ENCODE measurements at places on chromosomes 13 and 19. TPM values are rescaled to one million over a fixed set of nuclear protein-coding genes. Genes with fewer than 3 reads are reported as not detected.
A peak's percentile ranks its signal among the peaks of the same experiment; 100 is the strongest.

GRCh38 chr19:39257227-39257626, 8.6 kb upstream of the IFNL4 start:
- DNase-seq: no peak

DNA sequence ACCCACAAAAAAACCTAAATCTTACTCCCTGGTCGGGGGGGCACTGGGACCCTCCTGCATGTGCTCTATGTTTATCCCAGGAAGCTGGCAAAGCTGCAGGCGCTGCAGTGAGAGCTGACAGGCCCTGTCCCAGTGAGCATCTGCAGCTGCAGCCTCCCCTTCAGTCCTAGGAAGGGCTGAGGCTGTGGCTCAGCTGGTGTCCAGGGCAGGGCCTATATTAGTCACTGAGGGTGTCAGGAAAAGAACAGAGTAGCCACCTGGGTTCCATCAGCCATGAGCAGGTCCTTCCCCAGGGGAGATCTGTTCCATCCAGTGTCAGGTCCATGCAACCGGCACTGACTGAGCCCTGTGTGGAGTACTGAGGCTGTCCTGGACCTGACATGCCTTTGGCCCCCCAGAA, 120.5 kb downstream of the TNFRSF19 start:
- DNase-seq: no peak

DNA sequence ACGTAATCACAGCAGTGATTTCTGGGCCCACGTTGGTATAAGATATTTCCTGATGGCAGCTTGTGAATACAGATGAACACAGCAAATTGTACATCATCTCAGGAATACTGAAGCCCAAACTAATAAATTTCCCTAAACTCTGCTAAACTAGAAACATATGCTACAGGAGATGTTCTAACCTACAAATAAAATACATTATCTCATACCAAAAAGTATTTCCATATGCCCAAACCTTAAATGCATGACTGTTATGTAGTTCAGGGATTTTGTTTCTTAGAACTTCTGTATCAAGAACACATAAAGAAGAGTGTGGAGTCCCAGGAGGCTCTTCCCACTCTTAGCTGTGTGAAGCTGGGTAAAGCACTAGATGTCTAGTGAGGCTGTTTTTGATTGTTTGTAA, 138.4 kb downstream of the RFC3 start:
- DNase-seq: no peak

DNA sequence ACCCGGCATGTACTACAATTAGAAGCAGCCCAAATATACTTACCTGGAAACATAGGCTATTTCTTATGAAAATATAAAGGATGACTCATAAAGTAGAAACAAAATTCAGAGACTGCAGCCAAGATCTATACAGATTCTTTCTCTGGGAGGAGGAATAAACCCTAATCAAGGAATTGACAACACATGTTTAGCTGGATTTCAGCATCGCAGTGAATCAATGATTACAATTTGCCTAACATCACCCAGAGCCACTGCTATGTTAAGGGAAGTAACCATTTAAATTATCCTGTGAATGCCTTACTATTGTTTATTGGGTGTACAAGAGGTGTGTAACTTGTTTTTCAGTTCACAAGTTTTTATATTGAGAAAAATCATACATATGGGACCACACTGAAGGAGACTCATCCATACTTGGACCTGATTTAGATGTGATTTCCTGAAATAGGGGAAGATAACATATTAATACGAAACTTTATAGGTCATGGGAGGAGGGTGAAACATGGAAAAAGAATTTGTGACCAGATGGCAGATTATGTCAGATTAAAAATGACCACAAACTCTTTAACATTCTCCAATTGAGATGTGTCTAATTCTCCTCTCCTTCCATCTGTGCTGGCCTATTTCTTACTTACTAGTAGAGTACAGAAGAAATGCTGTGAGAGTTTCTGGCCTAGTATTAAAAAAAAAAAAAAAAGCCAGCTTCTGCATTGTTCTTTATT, 1168.4 kb downstream of the SLITRK1 start:
- DNase-seq: no peak

DNA sequence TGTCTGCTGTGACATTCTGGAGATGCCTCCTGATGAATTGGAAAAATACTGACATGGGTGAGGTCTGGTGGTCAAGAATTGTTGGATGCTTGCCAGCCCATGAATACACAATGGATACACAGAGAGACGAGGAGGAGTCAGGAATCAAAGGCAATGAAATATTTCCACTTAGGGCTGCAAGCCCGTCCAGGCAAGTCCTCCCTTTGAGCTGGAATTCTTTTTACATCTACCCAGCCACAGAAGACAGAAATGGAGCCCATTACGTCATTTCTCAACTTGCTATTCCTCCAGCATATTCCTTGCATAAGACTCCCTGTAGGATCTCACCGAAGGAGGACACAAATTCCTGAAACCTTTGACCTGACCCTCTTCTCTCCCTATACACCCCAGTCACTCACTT, 15.7 kb upstream of the IGFL4 start:
- no peak for DNase-seq

- no peak for DNase-seq
Measured at GRCh38 chr19:38502410-38503076, 69.1 kb downstream of the RYR1 start.

GRCh38 chr13:71870100-71870499, 3.1 kb upstream of the DACH1 start:
- no peak for DNase-seq

DNA sequence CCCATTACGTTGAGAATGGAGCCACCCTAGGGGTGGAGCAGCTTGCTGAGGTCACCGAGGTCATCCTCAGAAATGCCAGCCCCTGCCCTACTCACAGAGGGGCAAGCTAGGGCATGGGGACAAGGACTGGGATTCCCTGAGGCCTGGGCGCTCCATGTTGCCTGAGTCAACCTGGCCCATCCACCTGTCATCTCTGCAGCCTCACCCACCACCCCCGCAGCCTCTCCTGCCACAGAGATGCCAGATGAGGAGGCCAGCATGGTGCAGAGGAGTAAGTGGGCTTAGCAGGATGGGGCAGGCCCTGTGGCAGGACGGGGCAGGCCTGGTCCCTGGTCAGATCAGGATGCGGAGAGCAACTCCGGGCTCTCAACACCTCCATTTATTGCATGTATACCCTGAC, 9.5 kb downstream of the NKPD1 start:
- no peak for DNase-seq

DNA sequence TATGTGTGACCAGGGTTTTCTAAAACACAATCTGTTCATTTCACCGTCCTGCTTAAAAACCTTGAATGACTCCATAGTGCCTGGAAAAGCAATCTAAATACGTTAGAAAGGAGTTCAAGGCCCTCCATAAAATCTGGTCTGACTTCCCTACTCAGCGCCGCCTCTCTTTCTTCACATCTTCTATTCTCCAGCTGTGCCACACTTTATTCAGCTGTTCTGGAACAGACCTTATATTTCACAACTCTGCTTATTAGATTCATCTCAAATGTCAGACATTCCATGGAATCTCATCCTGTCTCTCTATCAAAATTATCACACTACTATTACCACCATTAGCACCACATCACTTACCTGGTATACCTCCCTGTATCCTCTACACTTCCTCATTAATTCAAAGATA, 19.8 kb upstream of the SPART start:
- no peak for DNase-seq

DNA sequence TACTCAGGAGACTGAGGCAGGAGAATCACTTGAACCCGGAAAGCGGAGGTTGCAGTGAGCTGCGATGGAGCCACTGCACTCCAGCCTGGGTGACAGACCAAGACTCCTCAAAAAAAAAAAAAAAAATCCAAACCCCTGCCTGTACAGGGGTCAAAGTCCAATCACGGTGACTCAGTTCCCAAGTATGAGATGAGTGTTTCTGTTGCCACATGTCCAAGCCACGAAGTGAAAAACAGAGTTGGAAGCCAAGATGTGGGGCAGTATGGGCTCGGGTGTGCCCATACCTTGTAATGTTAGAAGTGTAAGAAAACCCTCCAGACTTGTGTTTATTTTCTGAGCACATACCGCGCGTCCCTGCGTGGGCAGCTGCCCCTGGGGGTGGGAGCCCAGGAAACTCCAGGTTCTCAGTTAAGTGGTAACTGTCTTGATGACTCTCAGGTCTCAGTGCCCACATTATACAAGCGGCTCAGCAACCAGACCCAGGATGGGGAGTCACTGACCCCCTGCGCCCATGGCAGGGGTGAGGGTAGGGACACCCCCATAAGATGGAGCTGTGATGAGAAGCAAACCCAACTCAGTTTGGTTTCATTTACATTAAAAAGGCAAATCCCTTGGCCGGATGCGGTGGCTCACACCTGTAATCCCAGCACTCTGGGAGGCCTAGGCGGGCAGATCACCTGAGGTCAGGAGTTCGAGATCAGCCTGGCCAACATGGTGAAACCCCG, 1.2 kb upstream of the GPX4 start:
- no peak for DNase-seq

- no peak for DNase-seq
Measured at GRCh38 chr13:37348916-37349643, 243.6 kb upstream of the CSNK1A1L start.

GRCh38 chr19:45805719-45806118, 9.4 kb downstream of the RSPH6A start:
- DNase-seq: no peak

GRCh38 chr19:33443638-33444561, 70.4 kb downstream of the CEBPG start:
- DNase-seq: peak; percentile 37

DNA sequence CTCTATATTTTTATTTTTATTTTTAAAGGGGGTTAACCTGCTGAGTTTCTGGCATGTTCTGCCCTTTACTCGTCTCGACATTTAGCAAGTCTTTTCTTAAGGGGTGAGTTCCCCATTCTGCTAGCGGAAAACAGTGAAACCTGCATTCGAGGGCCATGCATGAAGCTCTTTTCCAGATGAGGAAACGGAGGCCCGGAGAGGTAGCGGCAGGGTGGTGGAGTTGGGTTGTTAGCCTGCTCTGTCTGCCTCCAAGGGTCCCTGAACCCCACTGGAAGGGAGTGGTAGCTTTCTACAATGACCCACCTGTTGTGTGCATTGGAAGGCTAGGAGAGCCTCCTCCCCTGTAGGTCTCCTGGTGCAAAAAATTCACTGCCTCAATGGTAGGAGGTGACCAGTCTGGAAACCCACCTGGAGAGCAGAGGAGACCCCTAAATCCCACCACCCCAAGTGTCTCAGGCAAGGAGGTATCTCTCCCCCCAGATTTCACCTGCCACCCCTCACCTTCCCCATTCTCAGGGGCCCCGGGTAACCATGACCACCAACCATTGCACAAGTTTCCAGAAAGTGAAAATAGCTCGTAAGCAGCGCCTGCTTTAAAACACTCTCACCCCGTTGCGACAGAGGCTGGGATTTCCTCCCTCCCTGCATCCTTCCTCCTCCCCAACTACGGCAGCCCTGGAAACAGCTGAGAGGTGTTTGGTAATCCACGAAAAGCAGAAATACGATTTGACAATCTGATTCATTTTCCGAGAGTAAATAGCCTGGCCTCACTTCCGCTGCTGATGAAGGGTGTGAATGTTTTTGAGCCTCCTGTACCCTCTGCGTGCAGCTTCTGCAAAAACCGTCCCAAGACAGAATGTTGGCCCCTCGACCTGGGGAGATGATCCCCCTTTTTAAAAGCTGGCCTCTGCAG, 3.5 kb downstream of the KLF2 start:
- peak; percentile 88 for DNase-seq

DNA sequence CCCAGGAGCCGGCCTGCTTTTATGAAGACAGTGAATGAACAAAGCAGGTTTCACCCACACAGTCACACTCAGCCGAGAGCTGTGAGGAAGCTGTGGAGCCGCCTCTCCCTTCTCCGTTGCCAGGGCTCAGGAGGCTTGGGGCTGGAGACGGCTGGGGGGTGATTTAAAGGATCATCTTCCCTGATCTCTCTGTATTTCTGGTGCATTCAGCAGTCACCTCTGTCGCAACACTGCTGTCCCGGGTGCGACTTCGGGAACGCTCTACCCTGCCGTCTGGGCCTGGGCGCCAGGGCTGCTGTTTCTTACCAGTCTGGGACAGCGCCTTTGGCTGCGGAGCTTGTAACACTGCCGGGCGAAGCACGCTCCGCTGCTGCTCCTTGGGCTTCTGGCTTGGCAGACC, 18.1 kb downstream of the CAPS start:
- no peak for DNase-seq

Gene FCER2
- total RNA-seq: 3.7 TPM

Gene CXCL17
- 0.31 TPM for total RNA-seq

Gene ALOX5AP
- total RNA-seq: 21.8 TPM

Gene CLDN10
- not detected for total RNA-seq
